ENCODE measurements at places on chromosomes 6 and 20.

- no peak for DNase-seq
Observed at GRCh38 chr6:157607317-157608109, 215.5 kb upstream of the SNX9 start.

DNA sequence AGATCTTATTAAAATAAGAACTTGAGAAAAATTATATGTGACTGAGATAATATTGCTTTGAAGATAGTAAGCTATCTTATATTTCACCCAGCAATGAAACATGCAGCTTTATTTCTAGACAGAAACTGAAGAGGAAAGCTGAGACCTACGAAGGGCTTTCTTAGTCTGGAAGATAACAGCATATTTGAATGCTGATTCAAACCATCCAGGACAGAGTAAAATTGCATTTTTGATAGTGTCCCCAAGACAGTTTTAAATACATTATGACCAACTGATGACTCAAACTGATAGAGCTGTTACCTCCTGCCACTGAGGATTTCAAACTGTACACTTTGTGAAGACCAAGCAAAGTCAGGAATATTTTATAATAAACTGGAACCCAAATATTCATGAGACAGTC is 409.6 kb downstream of the GRIK2 start:
- DNase-seq, result no peak

DNA sequence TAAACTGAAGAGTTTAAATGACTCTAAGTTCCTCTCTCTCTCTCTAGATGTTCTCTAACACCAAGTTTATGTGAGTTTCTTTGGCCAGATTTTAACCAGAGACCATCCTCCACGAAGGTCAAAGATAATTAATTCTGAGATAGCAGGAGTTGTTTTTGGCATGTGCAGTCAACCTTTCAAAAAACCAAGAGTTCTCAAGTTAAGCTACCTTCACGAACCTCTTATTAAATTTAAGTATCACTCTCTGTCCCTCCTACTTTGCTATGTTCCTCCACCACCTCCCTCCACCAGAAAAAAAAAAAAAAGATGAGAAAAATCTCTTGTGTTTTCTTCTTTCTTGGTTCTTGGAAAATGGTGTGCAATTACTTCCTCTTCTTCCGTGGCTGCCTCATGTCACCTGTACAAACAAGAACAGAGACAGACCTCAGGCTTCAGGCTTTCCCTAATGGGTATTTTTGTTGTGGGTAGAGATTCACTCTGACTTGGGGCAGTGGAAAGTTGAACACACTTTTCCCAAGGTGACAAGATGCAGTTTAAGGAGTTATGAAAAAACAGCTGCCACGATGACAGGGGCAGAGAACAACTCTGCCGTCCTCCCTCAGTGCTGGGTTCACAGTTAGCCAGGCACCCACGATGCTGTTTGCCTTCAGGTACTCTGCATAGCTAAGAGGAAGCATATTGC is 64.3 kb downstream of the ADTRP start:
- peak; percentile 24 for DNase-seq

DNA sequence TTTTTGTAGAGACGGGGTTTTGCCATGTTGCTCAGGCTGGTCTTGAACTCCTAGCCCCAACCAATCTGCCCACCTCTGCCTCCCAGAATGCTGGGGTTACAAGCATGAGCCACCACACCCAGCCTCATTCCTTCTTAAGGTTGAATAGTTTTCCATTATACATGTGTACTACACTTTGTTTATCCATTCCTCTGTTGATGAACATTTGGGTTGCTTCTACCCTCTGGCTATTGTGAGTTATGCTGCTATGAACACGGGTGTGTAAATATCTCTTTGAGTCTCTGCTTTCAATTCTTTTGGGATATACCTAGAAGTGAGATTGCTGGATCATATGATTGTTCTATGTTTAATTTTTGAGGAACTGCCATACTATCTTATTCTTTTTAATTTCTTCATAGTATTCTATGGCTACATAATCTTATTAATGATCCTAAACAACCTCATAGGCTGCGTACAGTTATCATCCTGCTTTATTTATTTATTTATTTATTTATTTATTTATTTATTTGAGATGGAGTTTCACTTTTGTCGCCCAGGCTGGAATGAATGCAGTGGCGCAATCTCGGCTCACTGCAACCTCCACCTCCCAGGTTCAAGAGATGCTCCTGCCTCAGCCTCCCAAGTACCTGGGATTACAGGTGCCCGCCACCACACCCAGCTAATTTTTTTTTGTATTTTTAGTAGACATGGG is 49.2 kb upstream of the TLDC2 start:
- DNase-seq, result no peak

GRCh38 chr20:41413169-41413568 is 46.6 kb upstream of the EMILIN3 start:
- DNase-seq, result no peak

- DNase-seq, result no peak
Observed at GRCh38 chr6:5068153-5068751, 16.9 kb upstream of the PPP1R3G start.

- DNase-seq, result no peak
Observed at GRCh38 chr6:88517737-88518136, 351.6 kb upstream of the CNR1 start.

DNA sequence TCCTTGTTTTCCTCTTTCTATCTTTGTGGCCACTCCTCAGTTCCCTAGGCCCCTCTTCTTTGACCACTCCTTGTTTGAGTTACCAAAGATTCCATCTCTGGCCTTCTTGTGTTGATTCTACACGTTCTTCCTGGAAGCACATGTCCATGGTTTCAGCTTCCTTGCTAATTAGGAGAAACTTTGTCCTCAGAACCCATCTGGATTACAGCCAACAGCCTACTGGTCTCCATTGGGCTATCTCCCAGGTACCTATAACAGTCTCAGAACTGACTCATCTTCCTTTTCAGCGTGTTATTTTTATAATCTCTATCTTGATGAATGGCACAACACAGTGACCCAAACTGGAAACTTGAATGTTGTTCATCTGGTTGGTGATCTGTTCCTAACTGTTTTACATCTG is 17.5 kb downstream of the PTPRA start:
- no peak for DNase-seq

GRCh38 chr6:17336425-17336824 is 55.3 kb downstream of the RBM24 start:
- DNase-seq, result no peak
